ENCODE measurements at places on chromosomes 12 and 14.
A peak's percentile ranks its signal among the peaks of the same experiment; 100 is the strongest.

DNA sequence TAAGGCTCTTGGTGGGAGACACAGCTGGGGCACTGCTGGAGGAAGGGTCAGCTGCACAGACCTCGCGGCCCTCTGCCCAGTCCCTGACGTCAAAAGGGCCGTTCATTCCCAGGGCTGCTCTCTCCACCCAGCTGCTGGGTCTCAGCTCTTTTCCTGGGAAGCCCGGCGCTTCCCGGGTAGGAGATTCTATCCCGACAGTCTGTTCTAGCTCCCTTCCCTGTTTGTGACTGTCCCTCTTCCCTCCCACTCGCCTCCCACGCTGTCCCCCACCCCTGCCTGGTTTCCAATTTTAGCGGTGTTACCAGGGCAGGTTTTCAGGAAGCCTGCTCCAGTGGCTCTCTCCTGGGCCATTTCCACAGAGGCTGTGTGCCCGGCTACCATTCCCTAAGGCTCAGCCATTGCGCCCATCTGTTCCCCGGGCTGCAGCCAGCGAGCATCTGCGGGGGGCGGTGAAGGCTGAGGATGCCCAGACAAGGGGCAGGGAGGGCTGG lies 186.6 kb downstream of the CACNA1C start:
- no peak for DNase-seq

DNA sequence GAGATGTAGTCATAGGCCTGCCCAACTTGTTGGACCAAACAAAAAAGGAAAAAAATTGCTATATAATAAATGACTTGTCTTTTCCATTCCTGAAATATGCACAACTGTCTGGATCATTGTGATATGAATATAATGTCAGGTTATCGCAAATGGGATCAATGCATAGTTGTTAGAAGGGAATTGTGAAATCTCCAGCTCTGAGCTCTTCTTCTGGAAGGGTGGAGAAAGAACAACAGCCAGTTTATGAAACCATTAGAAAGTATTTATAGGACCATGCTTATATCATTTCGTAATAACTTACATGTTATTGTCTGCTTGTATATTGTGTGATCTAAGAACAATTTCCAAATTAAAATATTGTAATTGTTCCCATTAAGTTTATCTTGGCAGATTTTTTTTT lies 35.7 kb upstream of the HIF1A start:
- DNase-seq, result no peak

DNA sequence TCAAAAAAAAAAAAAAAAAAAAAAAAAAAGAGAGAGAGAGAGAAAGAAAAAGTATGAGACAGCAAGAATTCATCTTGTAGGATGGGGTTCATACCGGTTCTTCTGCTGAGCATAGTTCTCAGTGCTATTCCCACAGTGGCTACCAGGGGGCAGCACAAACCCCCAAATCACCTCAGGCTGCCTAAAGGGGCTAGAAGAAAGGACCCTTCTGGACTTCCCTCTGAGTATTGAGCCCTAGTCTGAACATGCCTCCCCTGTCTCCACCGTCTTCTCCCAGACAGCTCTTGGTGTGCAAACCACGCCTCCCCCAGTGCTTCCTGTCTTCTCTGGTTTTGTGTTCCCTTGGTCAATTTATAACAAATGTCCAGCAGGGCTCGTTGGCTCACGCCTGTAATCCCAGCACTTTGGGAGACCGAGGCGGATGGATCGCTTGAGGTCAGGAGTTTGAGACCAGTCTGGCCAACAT lies 31.3 kb upstream of the SMUG1 start:
- peak; percentile 58 for DNase-seq

DNA sequence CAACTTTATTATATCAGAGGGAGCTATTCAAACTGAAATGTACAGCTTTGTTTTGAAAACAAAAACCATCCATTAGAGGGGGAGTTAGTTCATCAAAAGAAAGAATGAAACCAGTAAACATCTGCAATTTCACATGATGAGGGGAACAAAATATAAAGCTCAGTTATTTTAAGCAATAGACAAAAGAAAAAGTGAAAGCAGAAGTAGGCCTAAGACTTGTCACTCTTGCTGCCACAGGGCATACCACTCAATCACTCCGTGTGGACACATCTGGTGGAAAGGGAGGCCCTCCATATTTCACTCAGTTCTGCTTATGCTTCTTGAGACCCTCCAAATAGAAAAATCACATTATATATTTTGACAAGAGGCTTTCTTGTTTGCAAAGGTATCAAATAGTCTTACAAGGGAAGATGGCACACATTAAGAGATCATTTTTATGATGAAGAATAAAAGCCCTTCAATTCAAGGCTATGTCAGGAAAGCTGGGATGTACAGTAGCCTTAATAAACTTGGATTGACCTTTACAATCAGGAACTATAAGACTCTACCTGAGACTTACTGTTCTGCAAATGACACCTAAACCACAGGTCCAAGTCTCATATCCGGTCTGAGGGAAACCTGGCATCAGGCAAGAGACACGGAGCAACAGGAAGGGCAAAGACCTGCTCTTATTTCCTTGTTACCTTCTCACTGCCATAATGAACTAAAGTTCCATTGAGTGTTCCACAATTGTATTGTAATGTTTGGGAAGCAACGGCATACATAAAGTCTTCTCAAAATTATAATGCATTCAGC lies 222.5 kb upstream of the GRIP1 start:
- no peak for DNase-seq

DNA sequence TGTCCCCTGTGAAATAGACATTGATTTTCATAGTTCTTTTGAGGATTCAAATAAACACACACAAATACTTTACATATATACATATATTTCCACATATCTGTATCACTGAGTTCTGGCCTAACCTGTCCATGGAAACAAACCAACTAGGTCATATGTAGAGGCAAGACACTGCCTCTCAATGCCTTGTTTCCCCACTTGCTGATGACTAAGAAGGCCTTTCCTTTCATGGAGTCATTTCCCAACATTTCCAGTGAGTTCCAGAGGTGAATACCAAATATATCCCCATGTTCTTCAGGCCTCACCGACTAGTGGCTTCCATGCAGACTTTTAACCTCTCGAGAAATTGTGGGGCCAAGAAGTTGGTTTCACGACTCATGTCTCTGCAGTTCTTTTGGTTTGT lies 120.8 kb downstream of the DNAI7 start:
- DNase-seq, result no peak

DNA sequence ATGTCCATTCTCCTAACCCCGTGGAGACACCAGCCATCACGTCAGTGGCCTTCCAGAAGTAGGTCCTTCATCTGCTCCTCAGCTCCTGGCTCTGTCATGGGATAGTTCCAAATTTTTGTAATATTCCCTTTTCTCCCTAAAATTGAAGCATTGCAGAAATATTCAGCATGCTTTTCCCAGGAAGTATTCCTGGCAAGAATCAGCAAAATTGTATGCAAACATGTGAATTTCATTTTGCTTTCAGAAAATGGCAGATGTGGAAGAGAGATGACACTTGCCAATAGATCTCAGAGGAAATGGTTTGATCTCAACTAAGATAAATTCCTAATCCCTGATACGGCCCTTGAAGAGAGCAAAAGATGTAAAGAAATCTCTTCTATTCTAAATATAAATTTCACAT lies 298.9 kb downstream of the ITPR2 start:
- no peak for DNase-seq

- DNase-seq, result no peak
Observed at GRCh38 chr12:132244724-132245295, 84.6 kb downstream of the GALNT9 start.

- no peak for DNase-seq
Observed at GRCh38 chr12:17038923-17039322, 433.0 kb upstream of the LMO3 start.

- no peak for DNase-seq
Observed at GRCh38 chr12:43696154-43696553, 62.4 kb downstream of the PUS7L start.

DNA sequence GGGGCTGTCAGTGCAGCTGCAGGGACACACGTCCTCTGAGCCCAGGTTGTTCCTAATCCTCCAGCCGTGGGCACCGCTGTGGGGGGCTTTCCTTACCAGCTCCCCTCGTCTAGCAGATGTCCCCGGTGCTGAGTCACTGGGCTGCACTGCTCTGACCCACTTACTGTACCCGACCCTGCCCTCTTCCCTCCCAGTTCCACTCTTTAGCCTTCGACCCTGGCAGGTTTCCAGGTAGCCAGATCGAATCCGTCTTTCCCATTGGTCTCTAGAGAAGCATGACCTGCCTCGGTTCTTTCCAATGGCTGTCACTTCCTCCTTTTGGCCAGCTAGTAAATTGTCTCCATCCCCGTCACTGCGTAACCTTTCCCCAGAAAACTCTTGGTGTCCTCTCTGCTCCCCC lies 48.4 kb downstream of the ELK3 start:
- no peak for DNase-seq

DNA sequence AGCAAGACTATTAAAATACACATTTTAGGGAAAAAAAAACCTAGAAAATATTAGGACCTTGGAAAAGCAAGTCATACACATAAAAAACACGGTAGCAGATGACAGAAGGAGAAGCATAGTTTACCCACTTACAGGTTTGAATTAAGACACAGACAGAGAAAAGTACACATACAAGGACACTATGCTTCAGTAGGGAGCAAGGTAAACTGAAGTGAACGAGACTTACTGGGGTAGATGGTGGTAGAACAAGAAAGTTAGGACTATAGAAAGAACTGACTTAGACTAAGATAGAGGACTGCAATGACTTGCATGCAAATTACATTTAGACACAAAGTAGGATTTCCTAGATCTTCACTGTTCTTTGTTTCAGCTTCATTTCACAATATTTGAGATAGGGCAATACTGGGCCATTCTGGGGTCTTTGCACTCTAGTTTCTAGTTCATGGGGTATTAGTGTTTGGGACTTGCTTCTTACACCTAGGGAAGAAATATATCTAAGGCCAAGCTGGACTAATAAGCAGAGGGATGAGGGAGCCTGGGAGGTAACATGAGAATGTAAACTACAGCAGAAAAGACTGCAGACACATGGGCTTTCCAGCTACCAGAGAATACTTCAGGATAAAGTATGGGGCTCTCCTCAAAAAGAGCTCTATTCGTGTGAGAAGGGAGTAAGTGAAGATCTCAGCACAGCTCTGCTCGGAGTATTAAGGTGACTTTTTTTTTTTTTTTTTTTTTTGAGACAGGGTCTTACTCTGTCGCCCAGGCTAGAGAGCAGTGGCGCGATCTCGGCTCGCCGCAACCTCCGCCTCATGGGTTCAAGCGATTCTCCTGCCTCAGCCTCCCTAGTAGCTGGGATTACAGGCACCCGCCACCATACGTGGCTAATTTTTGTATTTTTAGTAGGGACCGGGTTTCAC lies 27.7 kb upstream of the STAC3 start:
- DNase-seq, result no peak

DNA sequence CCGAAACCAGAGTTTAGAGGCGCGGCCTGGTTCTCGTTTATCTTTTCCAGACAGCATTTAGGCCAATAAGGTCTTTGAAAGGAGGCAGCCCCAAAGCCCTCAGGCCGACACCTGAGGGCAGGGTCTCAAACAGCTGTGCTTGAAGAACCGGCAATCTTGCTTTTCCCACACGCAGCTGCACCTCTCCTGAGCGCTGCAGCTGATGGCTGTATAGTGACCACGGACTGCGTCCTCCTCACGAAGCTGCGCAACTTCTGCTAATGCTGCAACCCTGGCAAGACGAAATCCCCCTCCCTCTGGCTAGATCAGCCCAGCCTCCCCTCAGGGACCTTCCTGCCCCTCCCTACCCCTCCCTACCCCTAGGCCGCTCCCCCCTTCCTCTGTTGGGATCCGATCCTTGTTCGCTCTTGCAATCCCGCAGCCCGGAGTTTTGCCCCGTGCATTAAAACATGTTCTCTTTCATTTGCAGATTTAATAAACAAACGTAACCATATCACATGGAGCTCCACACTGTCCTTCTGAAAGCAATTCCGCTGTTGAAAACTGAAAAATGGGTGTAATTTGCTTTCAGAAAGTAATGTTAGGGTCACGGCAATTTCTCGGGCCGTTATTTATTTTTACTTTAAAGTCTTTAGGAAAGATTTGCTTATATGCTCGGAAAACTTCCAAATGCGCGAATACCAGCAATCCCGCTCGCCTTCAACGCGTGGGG lies 4.8 kb upstream of the PAX9 start:
- no peak for DNase-seq

GRCh38 chr12:53253298-53253697 lies 14.8 kb upstream of the ESPL1 start:
- DNase-seq, result no peak

DNA sequence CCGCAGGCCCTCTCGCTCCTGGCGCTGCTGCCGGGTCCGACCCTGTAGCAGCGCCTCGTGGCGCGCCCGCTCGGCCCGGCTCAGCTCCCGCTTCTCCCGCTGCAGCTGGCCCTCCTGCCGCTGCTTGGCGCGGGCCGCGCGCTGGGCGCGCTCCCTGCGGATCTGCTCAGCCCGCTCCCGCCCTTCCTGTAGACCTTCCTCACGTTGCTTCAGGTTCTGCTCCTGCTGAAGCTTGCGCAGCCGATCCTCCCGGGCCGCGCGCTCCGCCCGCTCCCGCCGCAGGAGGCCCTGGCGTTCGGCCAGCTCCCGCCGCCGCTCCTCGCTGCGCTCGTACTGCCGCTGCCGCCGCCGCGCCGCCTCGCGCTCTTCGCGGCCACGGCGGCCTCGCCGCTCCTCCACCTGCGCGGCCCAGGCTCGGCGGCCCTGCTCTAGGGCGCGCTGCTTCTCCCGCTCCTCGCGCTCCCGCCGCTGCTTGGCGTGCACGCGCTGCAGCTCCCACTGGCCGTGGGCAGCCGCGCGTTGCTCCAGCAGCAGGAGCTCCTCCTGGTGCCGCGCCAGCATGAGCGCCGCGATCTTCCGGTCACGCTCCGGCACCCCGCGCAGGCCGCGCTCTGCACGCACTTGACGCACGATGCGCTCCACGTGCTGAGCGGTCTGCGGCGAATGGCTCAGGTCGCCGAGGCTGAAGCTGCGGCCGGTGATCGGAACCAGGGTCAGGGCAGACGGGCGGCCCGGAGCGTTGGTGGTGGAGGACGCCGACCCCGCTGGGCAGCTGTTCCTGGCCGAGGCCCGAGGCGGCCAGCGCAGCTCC lies 2.4 kb downstream of the CCDC177 start:
- DNase-seq, result no peak

- no peak for DNase-seq
Observed at GRCh38 chr12:48947727-48948126, 9.6 kb downstream of the ARF3 start.

GRCh38 chr12:71201136-71201679 lies 43.4 kb upstream of the TSPAN8 start:
- DNase-seq, result no peak

All from anterior cingulate cortex (tissue), 58 donors.